NCI-H774 (cell line): ENCODE measurements at places on chromosomes 1 and 21.

DNA sequence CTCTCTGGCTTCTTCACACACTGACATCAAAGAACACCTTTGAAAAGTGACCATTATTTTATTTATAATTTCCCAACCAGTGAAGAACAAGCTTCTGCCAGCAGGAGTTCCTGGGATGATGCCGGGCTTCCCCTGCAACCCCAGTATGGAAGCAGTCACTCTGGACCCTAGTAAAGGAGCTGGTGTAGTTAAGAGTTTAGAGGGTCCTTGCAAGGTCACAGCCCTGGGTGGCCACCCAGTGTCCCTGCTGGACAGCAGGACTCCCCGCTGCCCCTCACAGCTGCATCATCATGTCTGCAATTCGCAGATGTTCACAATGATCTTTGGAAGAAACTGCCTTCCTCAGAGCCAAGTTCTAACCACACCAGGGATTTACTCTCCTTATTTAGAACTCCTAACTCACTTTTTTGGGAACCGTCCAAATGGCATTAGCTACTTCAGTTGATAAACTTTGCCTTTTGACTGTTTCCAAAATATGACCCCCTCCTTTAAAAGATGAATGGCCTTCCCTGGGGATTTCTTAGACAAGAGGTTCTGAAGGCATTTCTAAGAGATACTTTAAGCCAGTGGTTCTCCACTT, 90.6 kb downstream of the HIVEP3 start:
- DNase-seq = no peak

DNA sequence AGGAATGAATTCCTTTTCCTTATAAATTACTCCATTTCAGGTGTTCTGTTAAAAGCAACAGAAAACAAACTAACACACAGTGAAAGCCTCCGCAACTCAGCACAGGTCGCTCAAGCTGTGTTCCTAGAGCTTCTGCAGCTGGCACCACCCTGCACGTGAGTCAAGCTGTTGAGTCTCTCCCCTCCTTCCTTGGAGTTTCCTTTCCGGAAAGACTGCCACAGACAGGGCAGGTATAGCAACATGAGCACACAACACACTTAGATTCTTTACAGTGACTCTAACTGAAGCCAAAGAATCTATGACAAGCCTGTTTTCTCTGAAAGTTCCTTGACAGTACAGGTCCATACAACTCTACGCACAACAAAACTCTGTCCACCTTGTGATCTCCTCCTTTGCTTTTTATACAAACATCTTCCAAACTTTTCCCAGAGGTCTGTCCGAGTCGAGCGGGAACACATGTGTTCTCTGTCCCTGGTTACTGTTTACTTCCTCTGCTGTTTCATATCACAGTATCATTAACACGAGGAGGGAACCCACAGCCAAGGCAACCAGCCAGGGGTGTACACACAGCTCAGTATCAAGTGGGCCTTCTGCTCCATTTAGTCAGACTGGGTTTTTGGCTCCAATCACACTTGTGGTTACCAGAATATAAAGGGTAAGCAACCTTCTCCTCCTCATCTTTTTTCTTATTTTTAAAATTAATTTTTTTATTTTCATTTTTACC, 38.7 kb upstream of the DESI2 start:
- DNase-seq = no peak

- peak; percentile 30 for DNase-seq
These were observed 34.8 kb upstream of the ZBTB40 start for GRCh38 chr1:22416555-22417454.

DNA sequence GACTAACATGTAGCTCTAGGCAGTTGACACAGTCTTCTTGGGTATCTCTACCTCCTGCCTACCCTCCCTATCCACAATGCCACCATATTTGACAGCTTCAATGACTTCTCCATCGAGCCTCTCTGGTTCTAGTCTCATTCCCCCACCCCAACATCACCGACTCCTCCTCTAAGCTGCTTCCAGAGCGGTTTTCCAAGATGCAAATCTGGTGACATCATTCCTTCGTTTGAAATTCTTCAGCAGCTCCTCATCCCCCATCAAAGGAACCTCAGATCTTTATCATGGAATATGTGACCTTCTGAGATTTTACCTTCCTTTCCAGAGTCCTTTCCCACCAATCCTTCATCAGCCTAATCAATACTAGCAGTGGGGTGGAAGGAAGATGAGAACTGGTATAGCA, 352.4 kb upstream of the RUNX1 start:
- DNase-seq = no peak

GRCh38 chr1:64669098-64669675, 75.7 kb upstream of the RAVER2 start:
- DNase-seq = no peak

DNA sequence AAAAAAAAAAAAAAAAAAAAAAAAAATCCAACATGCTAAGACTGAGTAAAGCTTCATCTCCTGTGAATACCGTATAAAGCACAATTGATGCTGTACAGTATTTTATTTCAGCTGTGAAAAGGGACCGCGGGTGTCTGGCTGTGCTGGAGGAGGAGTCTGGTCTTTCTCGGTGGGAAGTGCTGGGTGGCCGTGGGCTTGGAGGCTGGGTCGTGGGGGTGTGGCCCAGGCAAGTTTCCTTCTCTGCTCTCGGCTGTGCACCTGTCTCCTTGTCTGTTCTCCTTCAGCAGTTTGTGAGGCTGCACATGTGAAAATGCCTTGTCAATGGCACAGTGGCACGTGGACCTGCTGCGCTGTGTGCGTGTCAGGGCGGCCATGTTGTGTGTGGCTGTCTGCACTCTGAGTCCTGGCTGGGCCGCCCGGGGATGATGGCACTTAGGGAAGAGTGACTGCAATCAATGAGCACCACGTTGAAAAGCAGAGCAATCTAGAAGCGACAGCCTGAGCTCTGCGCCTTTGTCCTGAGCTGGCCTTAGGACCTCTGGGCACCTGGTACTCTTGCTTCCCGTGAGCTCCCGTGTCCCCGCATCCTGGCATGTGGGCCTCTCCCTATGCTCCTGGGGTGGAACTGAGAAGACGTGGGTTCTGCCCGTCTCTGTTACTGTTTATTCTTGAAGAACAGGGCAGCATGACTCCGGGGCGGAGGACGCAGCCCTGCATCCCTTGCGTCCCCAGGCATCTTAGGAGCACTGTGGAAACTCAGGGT, 14.5 kb downstream of the AGPAT3 start:
- no peak for DNase-seq

DNA sequence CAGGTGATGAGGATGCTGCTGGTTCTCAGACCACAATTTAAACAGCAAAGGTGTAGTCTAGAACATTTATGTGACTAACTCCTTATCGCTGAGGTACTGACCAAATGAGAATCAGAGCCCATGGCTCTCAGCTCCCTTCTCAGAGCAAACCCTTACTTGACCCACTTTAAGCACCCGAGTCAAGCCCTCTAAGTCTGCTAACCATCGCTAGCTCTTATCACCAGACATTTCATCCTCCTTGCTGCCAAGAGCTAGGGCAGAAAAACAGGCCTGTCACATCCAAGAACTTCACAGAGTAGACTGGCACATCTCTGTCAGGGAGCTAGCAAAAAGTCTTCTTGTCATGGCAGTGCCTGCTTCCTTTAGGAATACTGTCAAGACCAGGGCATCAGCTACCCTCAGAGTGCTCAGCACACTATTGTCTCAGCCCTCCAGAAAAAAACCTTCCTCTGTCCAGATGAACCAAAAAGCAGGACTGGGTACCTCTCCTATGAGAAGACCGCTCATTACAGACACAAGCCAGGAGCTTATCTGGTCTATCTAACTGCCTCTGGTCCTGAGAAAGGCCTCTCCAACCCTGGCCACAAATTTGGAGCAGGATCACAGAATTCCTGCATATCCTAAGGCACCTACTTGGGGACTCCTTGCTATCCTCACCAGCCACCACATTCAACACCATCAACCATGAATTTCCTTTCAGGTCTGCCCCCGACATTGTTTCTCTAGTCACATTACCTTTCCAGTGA, 26.2 kb downstream of the ERI3 start:
- no peak for DNase-seq

GRCh38 chr1:179228783-179229213, 679 bp downstream of the ABL2 start:
- no peak for DNase-seq

GRCh38 chr1:24775348-24775747, 30.1 kb downstream of the CLIC4 start:
- no peak for DNase-seq

DNA sequence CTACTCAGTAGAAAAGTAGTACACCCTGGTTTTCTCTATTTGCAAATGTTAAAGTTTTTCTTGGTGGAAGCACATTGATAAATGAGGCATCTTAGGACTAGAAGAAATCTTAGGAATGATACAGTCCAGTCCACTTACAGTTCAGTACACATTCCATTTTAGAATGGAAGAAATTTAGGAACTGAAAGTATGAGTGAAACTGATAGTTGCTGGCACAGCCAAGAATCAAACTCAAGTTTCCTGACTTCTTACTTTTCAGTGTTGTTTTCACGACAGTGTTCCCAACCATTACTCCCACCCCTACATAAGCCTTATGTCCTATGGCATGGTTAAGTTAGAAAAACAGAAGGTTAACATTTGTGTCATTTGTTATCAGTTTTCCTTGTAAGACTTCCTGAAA, 258.5 kb downstream of the BACH1 start:
- DNase-seq = no peak

- peak; percentile 82 for DNase-seq
These were observed 81.7 kb upstream of the ZNF648 start for GRCh38 chr1:182143154-182143657.

- no peak for DNase-seq
These were observed 53.1 kb upstream of the PTCH2 start for GRCh38 chr1:44895919-44896734.

GRCh38 chr1:109504974-109505373, 4.6 kb downstream of the AMIGO1 start:
- DNase-seq = no peak

DNA sequence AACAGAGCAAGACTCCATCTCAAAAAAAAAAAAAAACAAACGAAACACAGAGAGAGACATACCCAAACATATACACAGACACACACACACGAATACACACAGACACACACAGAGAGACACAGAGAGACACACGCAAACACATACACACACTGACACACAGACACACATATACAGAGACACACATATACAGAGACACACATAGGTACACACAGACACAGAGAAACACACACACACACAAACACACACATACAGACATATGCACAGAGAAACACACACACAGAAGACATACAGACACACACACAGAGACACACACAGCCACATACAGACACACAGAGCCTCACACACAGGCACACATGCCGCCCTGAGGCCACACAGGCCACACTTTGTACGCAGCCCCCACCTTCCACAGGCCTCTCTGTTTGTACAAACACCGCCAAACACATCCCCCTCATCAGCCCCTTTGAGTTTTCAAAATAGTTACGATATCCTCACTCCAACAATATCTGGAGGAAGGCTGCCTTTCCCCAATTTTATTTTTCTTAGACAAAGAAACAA, 57.5 kb upstream of the ABCG1 start:
- no peak for DNase-seq

DNA sequence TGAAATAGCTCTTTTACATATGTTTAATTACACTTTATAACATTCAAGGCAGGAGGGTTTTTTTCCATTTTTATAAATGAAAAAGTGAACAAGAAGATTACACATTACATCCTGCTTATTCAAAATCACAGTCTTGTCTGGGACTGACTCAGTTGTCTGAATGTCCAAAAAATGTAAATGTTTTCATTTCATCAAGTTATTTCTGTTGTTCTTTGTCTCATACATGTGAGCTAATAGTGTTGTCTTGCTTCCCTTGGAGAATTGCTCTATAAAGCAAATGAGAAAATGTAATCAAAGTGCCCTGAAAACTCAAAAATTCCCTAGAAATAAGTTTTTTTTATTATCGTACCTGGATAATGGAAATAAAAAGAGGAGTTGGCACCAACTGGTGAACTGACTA, 242.9 kb downstream of the GRIK1 start:
- DNase-seq = no peak

GRCh38 chr1:197195100-197195499, 48.6 kb upstream of the ASPM start:
- no peak for DNase-seq

DNA sequence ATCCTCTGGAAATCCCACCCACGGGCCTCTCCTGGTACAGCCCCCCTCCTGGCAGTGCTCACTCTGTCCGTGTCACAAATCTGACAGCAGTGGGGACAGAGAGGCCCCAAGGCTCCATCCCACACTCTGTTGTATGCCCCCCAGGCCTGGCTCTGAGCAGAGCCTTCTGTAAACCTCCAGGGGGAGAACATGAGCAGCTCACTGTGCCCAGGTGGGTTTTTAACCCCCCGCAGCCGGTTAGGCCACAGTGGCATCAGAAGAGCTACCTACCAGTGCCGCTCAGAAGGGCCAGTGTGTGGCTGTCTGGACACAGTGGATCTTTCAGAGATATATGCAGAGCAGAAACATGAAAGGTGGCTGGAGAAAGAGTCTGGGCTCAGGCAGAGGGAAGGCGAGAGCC, 12.0 kb upstream of the GPR153 start:
- no peak for DNase-seq

- no peak for DNase-seq
These were observed 72.1 kb upstream of the CNTN2 start for GRCh38 chr1:204970937-204971336.

- no peak for DNase-seq
These were observed 11.2 kb upstream of the FGGY start for GRCh38 chr1:59285691-59286090.

GRCh38 chr1:26961826-26962225, 1.6 kb upstream of the KDF1 start:
- DNase-seq = no peak

- DNase-seq = no peak
These were observed 126.8 kb downstream of the PLXNA2 start for GRCh38 chr1:208117409-208117808.

- DNase-seq = no peak
These were observed 75.5 kb downstream of the ADAMTS1 start for GRCh38 chr21:26769613-26770188.

DNA sequence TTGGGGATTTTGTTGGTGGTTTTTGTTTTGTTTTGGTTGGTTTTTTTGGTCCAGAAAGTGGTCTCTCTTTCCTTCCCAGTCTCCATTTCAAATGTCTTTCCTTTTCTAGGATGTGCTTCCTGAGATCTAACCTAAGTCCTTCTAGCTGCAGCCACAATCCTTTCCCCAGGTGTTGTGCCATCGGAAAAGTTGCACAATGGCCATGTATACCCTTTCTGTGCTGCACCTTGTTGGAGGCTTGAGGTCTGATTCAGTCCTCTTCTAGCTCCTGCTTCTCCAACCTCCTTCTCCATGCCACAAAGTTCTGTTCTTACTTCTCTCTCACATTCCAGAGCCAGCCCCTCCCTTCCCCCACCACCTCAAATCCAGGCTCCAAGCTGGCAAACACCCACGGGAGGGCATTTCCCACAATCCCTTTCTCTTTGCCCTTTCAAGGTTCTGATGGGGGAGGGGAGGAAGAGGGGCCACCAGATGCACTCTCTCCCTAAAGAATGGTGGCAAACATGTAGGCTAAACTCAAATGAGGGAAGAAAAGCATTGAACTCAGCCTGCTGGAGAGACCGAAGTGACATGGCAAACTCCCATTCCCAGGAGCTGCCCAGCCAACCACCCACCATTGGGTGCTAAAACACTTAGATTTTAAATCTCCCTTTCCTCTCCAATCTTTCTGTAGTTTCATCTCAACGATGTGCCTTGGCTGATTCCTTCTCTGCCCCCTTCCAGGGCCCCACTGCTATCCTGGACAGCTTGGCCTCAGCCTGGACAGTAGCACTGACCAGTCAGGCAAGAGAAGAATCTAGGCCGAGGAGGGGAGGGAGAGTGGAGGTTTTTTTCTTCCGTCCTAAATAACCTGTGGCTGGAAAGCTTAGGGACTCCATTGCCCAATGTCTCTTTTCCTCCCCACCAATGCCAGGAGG, 2.9 kb downstream of the KCNJ10 start:
- DNase-seq = no peak
